Effector CD4-positive, alpha-beta T cell (primary cell): ENCODE measurements at places on chromosomes 6 and 20.

GRCh38 chr6:163333038-163333437 is 81.5 kb upstream of the QKI start:
- no peak for DNase-seq

DNA sequence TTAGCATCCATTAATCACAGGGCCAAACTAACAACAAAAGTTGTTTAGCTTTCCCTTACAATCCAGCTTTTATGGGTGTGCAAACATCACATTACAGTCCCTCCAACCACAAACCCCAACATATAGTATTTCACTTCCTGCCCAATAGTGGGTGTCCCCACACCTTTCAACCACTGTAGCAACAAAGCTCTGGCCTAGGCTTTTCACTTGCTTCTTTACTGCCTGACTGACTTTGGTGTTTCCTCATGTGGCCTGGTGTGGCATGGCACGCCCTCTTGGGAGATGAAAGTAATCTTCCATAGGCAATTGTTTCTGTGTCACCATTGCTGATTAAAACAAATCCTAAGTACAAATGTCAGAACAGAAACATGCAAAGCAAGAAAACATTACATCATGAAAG is 46.3 kb downstream of the MCM8 start:
- DNase-seq: peak; percentile 17

GRCh38 chr6:56450882-56451739 is 191.6 kb downstream of the DST start:
- DNase-seq: no peak

DNA sequence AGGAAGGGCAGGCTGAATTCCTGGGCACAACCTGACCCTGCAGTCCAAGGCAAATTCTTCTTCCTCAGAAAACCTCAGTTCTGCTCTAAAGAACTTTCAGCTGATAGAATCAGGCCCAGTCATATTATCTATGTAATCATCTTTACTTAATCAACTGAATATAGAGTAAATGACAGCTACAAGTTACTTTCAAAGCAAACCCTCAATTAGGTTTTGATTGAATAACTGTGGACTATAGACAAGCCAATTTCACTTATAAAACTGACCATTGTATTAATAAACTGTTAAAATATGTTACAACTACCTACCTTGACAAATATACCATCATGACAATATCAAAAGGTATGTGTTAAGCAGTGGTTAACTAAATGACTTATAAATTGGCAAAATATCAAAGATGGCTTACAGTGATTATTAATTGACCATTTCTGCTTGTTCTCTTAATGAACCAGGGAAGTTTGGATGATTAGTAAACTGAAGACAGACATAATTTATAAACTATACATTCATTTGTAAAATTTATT is 46.1 kb upstream of the ADGRF5 start:
- DNase-seq: no peak

DNA sequence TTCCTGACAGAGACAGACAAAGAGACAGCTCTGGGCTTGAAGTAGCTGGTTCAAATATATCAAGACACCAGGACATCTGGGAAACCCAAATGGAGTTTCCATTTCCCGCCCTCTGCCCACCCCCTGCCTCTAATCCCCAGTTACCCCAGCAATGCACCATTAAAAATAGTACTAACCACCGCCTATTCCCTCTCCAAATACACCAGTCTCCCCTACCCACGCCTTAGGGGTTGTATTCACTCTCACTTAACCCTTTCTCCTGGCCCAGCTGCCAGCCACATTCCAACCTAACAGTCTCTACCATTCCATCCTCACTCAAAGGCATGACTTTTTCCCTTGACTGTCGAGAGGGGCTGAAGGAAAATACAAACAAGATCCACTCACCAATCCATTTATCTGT is 22.4 kb downstream of the GABBR1 start:
- no peak for DNase-seq

GRCh38 chr20:63755933-63756647 is 16.5 kb downstream of the SLC2A4RG start:
- no peak for DNase-seq

DNA sequence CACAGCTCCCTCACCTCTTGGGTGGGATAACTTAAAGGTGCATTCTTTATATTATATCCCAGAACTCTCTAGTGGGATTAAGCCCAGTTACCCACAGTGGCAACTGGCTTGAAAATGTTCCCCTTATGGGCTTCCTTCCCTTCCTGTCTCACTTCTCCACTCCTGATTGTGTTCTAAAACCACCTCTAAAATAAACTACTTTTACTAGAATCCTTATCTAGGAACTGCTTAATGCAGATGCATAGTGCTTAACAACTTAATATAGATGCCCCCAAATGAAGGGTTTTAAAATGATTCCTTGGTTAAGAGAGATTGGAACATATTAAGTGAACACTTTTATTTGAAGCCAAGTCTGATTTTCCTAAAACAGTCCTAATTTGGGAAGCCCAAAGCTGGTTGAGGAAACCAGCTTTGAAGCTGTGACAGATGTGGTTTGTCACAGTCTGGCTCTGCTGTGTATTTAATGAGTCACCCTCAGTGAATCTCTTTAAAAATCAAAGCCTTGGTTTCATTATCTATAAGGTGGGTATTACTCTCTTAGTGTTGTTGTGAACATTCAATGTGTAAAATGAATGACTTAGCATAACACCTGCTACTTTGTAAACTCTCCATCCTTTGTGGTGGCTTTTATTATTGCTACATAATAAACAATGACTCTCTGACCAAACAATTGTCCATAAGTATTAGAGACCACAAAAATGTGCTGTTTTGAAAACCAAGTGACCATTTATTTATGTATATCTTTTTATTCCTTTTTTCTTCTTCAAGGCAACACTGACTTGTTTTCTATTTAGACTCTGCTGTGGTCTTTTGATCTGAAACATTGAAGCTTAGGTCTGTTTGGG is 24.4 kb downstream of the PLCB1 start:
- DNase-seq: no peak

DNA sequence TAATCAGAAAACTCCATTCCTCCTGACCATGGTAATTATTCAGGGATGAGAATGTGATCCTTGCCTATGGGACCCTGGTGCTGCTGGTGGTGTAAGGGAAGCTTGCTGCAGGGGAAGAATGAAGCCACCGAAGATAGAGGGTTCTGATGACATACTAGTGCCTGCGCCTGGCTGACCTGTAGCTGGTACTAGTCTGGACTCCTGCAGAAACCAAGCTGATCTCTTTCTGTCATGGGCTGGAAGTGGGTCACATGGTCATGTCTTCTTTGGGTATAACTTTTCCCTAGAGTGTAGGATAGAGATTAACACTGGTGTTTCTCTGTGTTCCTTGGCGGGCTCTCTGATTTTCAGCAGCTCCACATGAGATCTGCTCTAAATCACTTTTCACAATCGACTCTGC is 8.6 kb upstream of the SLC4A11 start:
- DNase-seq: no peak

GRCh38 chr6:39053854-39054576 is 5.4 kb downstream of the GLP1R start:
- DNase-seq: no peak

- DNase-seq: no peak
These were observed 96.6 kb upstream of the IRAK1BP1 start for GRCh38 chr6:78770765-78771164.

- DNase-seq: no peak
These were observed 131.4 kb downstream of the SYCP2 start for GRCh38 chr20:59802018-59802417.

DNA sequence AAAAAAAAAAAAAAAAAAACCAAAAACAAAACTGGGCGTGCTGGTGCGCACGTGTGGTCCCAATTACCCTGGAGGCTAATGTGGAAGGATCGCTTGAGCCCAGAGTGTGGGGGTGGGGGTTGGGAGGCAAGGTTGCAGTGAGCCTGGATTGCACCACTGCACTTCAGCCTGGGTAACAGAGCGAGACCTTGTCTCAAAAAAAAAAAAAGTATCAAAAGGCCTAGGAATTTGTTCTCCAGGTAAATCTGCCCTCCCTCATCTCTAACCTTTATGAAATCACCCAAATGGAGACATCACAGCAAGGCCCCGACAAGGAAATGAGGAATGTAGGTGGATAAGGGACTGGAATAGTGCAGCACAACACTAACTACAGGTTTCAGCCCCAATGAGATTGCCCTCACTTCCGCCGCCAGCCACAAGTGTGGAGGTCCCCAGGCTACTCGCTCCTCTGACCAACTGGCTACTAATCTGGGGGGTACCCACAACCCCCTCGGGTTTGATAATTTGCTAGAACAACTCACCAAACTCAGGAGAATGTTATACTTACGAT is 36.8 kb upstream of the DDR1 start:
- DNase-seq: no peak

DNA sequence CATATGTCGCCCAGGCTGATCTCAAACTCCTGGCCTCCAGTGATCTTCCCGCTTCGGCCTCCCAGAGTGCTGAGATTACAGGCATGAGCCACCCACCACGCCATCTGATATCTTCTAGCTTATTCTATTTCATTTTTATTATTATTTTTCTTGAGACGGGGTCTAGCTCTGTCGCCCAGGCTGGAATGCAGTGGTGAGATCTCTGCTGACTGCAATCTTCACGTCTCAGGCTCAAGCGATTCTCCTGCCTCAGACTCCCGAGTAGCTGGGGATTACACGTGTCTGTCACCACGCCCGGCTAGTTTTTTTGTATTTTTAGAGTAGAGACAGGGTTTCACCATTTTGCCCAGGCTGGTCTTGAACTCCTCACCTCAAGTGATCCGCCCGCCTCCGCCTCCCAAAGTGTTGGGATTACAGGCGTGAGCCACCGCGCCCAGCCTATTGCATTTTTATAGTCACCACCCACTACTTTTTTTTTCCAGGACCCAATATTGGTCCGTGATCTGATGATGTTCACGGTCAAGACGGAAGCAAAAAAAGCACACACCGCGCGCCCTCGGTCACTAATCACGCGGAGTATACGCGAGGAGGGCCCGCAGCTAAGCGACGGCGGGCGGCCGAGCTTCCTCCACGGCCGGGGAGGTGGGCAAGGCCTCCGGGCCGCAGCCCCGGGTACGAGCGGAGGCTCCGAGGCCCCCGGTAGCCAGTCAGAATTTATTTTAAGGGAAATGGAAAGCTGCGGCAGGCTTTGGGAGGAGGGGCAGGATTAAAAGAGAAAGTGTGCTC is 1.1 kb upstream of the LSM14B start:
- no peak for DNase-seq

DNA sequence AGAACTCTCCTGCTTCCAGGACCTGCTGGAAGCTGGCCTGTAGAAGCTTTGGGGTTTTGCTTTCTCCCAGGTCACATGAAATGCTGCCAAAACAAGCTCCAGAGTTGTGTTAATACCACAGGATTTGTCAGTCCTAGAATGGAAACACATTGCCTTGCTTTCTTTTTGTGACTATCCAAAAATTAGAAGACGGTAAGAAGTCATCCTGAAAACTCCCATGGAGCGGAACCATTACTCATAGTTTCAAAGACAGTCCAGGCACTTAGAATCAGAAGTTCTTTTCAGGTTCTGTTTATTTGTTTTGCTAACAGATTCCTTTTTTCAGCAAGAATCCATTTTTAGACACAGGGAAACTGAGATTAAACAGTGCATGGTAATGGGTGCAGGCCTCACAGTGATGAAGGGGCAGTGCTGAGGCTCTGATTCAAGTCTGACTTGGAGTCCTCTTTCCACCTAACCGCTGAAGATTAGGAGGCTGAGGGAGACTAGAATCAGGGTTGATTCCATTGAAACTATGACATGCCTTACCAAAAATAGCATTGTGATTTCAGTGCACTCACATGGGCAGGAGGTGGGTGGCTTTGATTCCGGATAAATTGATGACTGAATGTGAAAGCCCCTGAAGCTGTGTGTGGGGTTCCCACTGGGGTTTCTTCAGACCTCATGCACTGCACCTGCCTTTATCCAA is 72.2 kb upstream of the NAA20 start:
- DNase-seq: no peak

DNA sequence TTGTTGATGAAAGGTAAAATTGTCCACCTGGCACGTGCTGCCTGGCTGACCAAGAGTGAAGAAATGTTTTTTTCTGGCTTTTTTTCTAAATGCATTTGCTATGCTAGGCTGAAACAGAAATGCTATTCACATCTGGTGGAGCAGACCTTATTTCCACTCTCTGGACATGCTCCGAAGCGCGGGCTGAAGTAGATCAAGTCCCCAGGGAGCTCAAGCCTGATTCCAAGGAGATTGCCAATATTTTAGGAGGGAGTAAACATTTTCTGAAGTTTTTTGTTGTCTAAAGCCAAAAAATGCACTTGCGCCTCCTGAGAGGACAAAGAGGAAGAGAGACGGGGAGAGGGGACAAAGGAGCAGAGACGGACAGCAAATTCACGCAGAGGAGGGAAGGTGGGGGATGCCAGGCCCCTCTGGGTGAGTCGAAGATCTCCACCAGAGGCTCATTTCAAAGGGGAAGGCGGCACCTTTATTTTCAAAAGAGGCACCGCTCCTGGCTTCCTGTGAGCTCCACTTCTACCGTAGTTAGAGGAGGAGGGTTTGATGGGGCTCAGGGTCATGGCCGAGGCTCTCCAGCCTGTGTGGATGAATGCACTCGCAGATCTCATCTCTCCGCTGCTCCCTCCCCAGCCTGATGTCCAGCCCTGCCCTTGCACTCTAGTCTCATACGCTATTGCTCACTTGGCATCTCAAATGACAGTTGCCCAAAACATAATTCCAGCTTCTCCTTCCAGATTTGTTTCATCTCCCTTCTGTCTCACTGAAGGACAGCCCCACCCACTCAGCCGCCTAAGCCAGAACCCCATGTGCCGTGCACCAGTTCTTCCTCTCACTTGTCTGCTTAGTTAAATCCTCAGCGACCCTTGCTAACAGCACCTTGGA is 23.1 kb upstream of the SMOC2 start:
- no peak for DNase-seq

DNA sequence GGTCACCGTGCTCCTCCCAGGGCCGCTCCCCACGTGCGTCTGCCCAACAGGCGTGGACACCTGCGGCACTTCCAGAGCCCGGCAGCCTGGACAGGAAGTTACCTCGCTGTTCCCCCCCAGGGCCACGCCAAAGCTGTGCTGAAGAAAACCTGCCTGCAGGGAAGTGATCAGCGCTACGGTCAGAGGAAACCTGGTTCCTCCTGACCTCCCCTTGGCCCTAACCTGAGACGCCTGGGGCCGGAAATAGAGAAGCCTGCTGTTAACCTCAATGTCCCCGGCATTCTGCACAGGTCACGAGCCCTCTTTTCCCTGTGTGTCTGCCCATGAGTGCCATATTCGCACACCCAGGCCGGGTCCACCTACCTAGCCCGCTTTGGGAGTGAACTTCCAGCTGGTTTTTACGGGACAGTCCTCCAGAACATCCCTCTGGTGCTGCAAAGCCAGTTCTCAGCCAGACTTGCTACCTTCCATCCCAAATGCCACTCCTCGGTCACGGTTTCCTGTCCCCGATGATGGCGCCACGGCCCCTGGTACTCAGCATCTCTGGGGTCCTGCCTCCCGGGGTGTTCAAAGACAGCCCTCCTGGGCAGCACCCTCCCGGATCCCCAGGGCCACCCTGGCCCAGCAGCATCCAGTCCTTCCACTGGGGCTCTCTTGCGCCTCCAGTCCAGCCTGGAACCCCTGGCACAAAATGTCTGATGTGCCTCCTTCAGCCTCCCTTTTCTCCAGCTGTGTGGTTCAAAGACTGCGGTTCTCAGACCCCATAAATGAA is 12.0 kb upstream of the IRF4 start:
- no peak for DNase-seq

DNA sequence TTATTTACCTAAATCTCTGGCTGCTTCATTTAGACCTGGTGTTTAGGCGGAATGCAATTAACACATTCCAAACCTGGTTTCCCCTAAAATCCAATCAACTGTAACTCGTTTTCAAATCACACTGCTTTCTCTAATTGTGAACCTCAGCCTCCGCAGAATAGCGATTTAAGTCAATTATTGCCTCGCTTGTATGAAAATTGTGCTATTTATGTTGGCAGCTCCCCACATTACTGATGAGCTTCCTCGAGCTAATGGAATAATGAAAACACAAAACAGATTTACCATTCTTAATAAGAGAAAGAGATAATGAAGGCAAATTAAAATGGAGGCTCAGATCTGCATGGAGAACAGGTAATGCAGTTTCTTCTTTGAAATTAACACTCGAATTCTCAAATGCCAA is 67.9 kb downstream of the SLC2A10 start:
- DNase-seq: no peak
